ENCODE measurements at places on chromosomes 1 and 21. TPM values are rescaled to one million over a fixed set of nuclear protein-coding genes. Genes with fewer than 3 reads are reported as not detected.

DNA sequence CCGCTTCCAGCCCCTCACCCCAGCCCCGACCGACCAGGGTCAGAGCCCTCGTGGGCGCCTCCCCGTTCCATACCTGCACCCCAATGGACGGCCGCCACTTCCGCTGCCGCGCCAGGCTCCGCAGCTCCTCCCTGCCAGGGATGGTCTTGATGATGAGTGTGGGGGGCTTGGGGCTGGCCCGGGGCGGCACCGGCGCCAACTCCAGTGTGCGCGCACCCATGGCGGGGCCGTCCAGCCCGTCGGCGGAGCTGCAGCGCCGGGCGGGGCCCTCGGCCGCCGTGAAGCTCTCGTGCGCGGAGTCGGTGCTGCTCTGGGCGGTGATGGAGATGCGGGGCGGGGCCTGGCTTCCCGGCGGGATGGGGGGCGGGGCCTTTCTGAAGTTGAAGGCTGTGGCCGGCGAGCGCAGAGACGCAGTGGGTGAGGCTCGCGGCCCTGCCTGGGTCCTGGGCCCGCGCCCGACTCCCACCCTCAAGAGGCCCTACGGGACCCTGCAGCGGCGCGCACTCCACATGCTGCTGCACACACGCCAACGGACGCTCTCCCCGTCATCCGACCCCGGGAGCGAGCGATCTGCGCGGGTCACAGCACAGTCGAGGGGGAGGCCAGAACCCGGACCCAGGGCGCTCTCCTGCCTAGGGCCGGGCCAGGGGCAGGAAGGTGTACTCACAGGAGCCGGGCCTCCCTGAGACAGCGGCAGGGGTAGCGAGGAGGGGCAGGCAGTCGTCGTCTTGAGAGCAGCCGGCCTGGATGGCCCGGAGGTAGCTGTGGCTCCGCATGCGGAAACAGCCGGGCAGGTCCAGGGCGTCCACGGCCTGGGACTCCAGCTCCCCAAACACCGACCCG lies 26.1 kb upstream of the SMIM12 start:
- peaks cover 35% of the 10 kb centered on the region for H3K27me3 ChIP-seq
- DNase-seq: no peak
- no peak overlapping the region for H3K27ac ChIP-seq
- no peaks in the 10 kb centered on the region for H3K4me1 ChIP-seq

IL10 gene
- total RNA-seq: 5.4 TPM

GNG5 gene
- 73.1 TPM for total RNA-seq

- no peak overlapping the region for H3K27ac ChIP-seq
- no peaks in the 10 kb centered on the region for H3K36me3 ChIP-seq
- DNase-seq: no peak
Observed at GRCh38 chr1:180563026-180563827, 4.5 kb downstream of the OVAAL start.

DNA sequence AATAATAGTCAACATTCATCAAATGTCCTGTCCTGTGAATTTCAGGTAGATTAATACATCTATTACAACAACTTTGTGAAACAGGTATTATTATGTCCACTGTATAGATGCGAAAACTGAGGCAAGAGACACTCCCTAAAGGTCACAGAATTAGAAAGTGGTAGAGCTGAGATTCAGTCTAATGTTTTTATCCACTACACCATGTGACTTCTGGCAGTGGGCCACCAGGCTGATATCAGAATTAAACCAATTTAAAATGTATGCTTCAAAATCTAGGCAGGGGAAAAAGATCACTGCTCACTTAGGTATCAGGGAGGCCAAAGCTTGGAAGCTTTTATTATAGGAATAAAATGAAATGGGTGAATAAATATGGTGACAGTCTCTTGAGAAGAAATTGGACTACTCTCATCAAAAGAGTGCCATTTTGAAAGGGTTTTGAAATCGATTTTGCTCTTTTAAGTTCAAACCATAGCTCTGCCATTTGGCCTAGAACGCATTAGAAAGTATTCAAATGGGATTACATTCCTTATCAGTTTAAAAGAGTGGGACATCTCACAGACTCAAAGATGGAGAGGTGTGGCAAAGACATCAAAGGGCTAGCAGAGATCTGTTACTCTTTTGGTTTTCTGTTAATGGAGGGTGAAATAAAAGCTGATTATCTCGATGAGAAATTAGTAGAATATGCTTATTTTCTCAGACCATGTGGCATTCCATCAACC lies 1.9 kb downstream of the DDAH1 start:
- no peak overlapping the region for H3K4me3 ChIP-seq
- no peaks in the 10 kb centered on the region for H3K36me3 ChIP-seq
- peaks cover 35% of the 10 kb centered on the region for H3K4me1 ChIP-seq
- no peak overlapping the region for H3K27ac ChIP-seq

LHX8 gene
- not detected for total RNA-seq

ADGRL4 gene
- total RNA-seq: 6.7 TPM

GRCh38 chr1:84164567-84165021 lies 20.5 kb downstream of the PRKACB start:
- H3K36me3 ChIP-seq: no peaks in the 10 kb centered on the region
- no peaks in the 10 kb centered on the region for H3K4me1 ChIP-seq
- H3K27me3 ChIP-seq: no peaks in the 10 kb centered on the region
- DNase-seq: no peak
- H3K27ac ChIP-seq: no peak overlapping the region
- H3K4me3 ChIP-seq: peak overlapping the region; percentile 8

GRCh38 chr1:35564884-35565741 lies 7.5 kb downstream of the NCDN start:
- no peak overlapping the region for H3K4me3 ChIP-seq
- H3K36me3 ChIP-seq: peaks cover 11% of the 10 kb centered on the region
- peaks cover 2% of the 10 kb centered on the region for H3K27me3 ChIP-seq
- H3K4me1 ChIP-seq: peaks cover 17% of the 10 kb centered on the region
- no peak overlapping the region for H3K27ac ChIP-seq

CR2 gene
- not detected for total RNA-seq

GRCh38 chr1:91718877-91719276 lies 167.1 kb downstream of the TGFBR3 start:
- no peak for DNase-seq
- peak overlapping the region; percentile 41 for H3K27ac ChIP-seq
- H3K27me3 ChIP-seq: no peaks in the 10 kb centered on the region
- H3K4me3 ChIP-seq: no peak overlapping the region

TRIM17 gene
- 0.95 TPM for total RNA-seq

DNA sequence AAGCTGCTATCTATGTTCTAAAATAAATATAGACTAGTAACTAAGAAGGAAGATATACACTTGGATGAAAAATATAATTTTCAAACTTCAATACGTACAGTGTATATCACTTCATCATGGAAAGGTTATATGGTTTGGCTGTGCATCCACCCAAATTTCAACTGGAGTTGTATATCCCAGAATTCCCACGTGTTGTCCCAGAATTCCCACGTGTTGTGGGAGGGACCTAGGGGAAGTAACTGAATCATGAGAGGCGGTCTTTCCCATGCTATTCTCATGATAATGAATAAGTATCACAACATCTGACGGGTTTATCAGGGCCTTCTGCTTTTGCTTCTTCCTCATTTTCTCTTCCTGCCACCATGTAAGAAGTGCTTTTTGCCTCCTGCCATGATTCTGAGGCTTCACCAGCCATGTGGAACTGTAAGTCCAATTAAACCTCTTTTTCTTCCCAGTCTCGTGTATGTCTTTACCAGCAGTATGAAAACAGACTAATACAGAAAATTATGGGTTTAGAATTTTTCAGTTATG lies 10.7 kb downstream of the NEGR1 start:
- DNase-seq: no peak
- H3K36me3 ChIP-seq: no peaks in the 10 kb centered on the region
- no peaks in the 10 kb centered on the region for H3K27me3 ChIP-seq
- peaks cover 4% of the 10 kb centered on the region for H3K4me1 ChIP-seq
- no peak overlapping the region for H3K4me3 ChIP-seq

C8B gene
- total RNA-seq: not detected

ARPC5 gene
- 95.6 TPM for total RNA-seq

HES3 gene
- total RNA-seq: not detected

GRCh38 chr21:33078907-33079582 lies 9.1 kb downstream of the OLIG1 start:
- H3K27me3 ChIP-seq: peaks cover 5% of the 10 kb centered on the region
- DNase-seq: no peak
- no peaks in the 10 kb centered on the region for H3K36me3 ChIP-seq
- no peak overlapping the region for H3K27ac ChIP-seq

GRCh38 chr1:193118194-193118593 lies 3.6 kb upstream of the CDC73 start:
- H3K4me3 ChIP-seq: no peak overlapping the region
- H3K27me3 ChIP-seq: no peaks in the 10 kb centered on the region
- H3K36me3 ChIP-seq: no peaks in the 10 kb centered on the region
- no peak for DNase-seq

DNA sequence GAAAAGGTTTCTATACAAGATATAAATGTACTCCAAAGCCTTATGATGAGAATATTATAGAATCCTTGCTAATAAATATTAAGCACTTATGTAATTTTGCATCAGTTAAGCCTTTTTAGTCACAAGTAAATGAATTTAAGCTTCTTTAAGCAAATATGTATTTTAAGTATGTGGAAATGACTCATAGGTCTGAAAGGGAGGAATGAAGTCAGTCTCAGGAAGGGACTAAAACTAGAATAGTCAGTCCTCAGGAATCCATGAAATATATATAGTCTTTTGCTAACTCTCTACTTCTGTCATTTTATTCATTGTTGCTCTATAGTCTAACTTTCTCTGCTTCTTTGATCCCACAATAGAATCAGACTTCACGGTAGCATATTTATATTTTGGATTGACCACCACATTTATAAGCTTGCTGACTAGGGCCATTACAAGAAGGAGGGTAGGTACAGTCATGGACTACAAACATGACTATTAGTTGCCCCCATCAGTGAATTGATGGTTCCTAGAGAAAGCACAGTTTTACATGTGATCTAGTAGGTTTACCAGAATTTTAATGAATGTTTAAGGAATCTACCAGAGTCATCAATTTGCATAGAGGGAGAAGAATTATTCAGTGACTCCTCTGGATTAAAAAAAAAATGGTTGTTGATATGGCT lies 20.2 kb upstream of the RABGGTB start:
- no peaks in the 10 kb centered on the region for H3K27me3 ChIP-seq
- no peak for DNase-seq
- no peak overlapping the region for H3K4me3 ChIP-seq

ELF3 gene
- total RNA-seq: 1.8 TPM

GRCh38 chr1:177932123-177932522 lies 37.7 kb downstream of the SEC16B start:
- no peak overlapping the region for H3K4me3 ChIP-seq
- peaks cover 9% of the 10 kb centered on the region for H3K36me3 ChIP-seq
- no peak for DNase-seq
- no peaks in the 10 kb centered on the region for H3K27me3 ChIP-seq

GRCh38 chr1:45615885-45616284 lies 8.0 kb downstream of the CCDC17 start:
- H3K27me3 ChIP-seq: no peaks in the 10 kb centered on the region
- DNase-seq: no peak
- peaks cover 69% of the 10 kb centered on the region for H3K36me3 ChIP-seq
- H3K4me1 ChIP-seq: no peaks in the 10 kb centered on the region

GRCh38 chr1:94276988-94277434 lies 39.6 kb upstream of the ARHGAP29 start:
- peak overlapping the region; percentile 2 for H3K27ac ChIP-seq
- no peak for DNase-seq
- no peak overlapping the region for H3K4me3 ChIP-seq

DNA sequence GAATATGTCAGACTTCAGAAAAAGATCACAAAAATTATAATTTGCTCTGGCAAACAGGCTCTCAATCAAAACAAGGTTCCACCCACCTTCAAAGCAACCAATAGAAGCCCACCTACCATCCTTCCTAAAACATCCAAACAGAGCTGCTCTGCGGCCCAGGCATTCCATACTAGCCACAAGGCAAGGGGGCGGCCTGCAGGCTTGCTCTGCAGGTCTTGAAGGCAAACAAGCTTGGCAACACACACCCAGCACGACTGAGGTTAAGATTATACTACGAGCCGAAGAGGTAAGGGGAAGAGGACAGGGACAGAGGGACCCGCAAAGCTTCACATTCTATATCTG lies 207.3 kb downstream of the SLC45A1 start:
- peak overlapping the region; percentile 47 for H3K4me3 ChIP-seq
- no peaks in the 10 kb centered on the region for H3K27me3 ChIP-seq
- no peak for DNase-seq
- peaks cover 8% of the 10 kb centered on the region for H3K36me3 ChIP-seq

TMEM269 gene
- not detected for total RNA-seq

DNA sequence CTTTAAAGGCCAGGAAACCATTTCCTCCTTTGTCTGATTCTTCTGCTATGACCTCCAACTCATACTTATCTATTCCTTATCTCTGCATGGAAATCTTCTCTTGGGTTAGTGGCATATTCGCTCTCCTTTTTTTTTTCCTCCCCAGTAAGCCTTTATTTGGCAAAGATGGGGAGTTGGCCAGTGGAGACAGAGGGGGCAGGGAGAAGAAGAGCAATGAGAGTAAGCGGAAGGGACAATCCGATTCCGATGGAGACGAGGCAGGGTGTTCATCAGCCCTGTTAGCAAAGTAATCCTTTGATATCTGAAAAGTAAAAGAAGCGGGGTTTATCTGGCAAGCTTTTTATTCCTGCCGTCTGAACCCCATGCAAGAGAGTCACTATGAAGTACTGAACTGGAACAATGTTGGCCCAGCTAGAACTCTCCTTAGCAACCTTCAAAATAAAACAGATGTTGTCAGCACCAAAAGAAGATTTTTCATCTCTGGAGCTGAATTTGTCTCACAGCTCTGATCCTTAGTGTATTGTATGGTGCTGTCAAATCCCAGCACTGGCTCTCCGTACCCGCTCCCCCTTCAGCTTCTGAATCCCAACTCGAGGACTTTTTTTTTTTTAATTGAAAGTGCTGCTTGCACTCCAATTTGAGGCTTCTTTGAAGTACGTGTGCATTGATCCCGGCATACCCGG lies 40.9 kb downstream of the PTGFRN start:
- peaks cover 87% of the 10 kb centered on the region for H3K4me1 ChIP-seq
- peak overlapping the region; percentile 18 for H3K4me3 ChIP-seq
- H3K27me3 ChIP-seq: no peaks in the 10 kb centered on the region
- H3K27ac ChIP-seq: peak overlapping the region; percentile 85
- no peaks in the 10 kb centered on the region for H3K36me3 ChIP-seq

HFM1 gene
- 4.3 TPM for total RNA-seq

GRCh38 chr21:38833117-38833516 lies 27.4 kb downstream of the ETS2 start:
- H3K27me3 ChIP-seq: no peaks in the 10 kb centered on the region
- no peak for DNase-seq
- no peaks in the 10 kb centered on the region for H3K36me3 ChIP-seq
- no peak overlapping the region for H3K4me3 ChIP-seq
- H3K27ac ChIP-seq: no peak overlapping the region

PCNX2 gene
- total RNA-seq: 6.4 TPM
